ENCODE measurements at places on chromosomes 2 and 18.

DNA sequence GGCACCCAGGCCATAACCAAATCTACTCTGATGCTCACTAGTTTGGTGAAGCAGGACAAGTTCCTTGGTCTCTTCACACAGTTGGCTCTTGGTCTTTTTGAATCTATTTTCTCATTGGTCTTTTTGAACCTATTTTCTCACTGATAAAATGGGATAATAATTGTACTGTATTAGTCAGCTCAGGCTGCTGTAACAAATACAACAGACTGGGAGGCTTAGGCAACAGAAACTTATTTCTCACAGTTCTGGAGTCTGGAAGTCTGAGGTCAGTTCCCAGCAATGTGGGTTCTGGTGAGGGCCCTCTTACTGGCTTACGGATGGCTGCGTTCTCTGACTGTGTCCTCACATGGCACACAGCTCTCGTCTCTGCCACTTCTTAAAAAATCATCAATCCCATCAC lies 63.5 kb downstream of the C1D start:
- no peak for DNase-seq

DNA sequence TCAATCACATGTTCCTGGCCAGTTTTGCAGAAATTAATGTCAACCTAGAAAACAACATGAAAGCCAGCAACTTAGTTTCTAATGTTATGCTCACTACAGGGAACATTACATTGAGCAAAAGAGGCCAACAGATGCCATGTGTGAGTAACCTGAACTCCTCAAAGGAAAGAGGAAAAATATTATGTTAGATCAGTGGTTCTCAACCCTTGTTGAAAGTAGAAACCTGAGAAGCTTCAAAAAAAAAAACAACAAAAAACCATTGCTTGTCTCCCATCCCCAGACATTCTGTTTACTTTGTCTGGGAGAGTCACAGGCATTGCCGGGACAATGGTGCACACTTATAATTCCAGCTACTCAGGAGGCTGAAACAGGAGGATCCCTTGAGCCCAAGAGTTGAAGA lies 57.7 kb downstream of the METTL4 start:
- DNase-seq: no peak

DNA sequence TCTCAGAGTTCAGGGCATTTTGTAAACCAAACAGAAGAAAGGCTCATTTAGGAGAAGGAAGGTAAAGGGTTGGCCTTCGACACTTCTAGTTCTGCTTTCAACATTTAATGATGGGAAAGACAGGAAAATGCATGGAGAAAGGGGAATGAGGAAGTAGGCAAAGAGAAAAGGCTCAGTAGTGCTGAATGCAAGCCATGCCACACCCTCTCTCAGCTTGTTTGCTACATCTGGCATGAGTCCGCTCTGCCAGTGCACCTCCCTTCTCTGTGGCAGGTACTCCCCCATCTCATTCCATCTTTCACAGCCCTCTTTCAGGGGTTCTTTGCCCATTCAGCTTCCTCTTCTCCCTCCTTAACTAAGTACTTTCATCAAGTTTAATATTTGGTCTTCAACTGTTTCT lies 120.9 kb upstream of the ITGB6 start:
- DNase-seq: no peak

DNA sequence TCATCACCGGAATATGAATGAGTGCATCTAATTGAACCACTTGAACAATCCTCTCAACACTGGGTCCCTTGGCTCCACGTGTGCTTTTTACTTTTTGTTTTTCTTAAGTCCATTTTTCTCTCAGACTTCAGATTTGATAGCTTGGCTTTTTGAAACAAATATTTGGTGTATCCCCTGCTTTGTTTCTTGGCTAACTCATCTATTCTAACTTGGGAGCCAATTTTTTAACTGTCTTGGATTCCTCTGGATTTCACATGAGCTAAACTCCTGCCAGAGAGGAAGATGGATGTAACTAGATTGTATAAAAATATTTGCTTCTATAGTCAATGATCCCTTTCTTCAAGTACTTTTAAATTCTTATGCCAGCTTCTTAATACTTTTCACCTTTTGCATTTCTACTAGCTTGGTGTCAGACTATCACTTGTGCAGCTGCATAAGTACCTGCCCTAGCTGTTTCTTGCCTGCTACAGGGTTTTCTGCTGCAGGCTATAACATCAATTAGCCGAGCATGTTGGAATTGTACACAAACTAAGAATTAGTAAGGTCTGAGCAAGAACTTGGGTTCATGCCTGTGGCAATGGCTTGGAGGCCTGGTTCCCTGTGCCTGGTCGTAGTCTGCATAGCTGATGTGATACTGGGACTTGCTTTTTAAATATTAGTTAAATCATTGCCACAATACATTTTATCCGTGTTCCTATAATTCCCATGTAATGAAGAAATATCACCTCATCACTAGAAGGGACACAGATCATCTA lies 281.5 kb downstream of the EN1 start:
- DNase-seq: no peak

DNA sequence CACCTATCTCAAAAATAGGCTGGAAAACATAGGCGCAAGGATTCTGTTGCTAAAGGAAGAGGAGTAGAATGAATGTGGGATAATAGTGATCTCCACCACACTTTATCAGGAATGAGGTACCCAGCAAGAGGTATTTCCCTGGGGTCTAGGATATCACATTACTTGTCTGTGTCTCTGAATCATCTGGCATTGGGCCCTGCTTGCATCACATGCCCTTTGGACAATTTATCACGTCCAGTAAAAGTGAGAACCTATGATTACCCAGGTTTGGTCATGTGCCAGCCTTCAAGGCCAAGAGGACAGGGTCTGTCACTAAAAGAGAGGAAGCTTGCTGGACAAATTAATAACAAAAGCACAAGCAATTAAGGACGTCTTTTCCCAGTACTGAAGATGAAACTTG lies 11.4 kb upstream of the TRAPPC8 start:
- no peak for DNase-seq

- no peak for DNase-seq
Observed at GRCh38 chr2:46828491-46829230, 86.9 kb downstream of the MCFD2 start.

- DNase-seq: no peak
Observed at GRCh38 chr2:69796174-69796573, 33.3 kb upstream of the GMCL1 start.

All from GDM1 (cell line).